Calu3 (cell line): ENCODE measurements at places on chromosomes 2 and 18. TPM values are rescaled to one million over a fixed set of nuclear protein-coding genes. Genes with fewer than 3 reads are reported as not detected.

DNA sequence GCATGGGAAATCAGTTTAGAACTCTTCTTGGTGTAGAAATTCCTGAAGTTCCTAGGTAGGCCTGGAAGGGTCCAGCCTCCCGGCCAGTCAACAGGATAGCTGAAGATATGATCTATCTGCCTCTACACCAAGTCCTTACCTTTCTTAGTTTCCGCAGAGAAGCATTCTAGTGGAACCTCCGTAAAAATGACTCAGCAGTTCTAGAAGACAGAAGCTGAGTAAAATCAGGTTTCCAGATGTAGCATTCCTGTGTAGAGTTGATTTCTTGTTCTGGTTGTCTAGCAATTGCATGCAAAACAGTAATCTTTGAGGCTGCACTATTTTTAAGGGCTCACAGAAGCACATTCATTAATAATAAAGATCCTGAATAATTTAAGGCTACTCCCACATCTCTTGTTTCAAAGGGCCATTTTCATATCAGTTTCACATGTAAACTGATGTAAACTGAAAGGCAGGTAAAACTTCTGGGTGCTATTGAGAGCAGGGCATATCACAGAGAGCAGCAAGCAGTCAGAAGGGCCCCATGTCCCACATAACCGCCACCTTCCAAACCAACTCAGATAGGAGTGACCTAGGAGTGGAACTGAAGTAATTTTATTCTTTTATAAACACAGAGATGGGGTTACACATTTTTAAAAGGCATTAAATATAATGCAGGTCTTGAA, 3.2 kb upstream of the DYTN start:
- H3K4me1 ChIP-seq = no peaks in the 10 kb centered on the region
- no peak overlapping the region for H3K27ac ChIP-seq
- H3K36me3 ChIP-seq = no peaks in the 10 kb centered on the region
- H3K4me3 ChIP-seq = no peak overlapping the region

DNA sequence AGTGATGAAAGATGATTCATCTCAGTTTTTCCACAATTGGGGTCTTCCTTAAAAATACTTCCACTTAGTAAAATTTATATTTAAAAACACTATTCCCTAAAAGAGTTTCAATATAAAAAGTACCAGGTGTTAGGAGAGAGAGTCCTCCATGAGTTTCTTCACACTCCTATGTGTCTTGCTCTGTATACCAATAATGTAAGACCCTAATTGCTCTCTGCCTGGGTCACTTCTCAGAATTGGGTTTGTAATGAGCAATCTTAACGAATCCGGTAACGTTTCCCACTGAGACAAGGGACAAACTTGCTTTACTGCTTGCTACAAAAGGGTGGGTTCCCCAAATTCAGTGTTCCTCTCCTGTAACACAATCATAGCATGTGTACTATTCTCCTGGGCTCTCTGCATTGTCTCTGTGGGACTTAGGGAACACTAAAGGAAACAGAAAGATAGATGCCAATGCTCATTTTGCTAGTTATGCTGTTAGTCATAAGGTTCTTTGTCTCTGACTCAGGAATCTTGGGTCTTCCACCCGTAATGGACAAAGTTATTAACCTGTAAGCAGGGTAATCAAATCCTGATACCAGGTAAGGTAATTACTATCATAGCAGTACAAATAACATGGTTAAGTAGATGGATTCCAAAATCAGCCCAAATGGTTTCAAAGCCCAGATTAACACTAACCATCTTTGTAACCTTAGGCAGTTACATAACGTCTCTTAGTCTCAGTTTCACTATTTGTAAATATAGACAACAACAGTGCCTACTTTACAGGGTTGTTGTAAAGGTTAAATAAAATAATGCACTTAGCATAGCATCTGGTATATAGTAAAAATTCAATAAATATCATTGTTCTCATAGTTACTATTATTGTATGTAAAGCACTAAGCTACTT, 46.3 kb downstream of the ITSN2 start:
- no peaks in the 10 kb centered on the region for H3K27me3 ChIP-seq
- DNase-seq = no peak
- no peak overlapping the region for H3K27ac ChIP-seq
- no peak overlapping the region for H3K4me3 ChIP-seq

- no peak overlapping the region for H3K4me3 ChIP-seq
- no peak for DNase-seq
- no peaks in the 10 kb centered on the region for H3K27me3 ChIP-seq
- H3K4me1 ChIP-seq = peaks cover 8% of the 10 kb centered on the region
These were observed 92.3 kb downstream of the LYPD1 start for GRCh38 chr2:132577686-132578085.

GRCh38 chr18:36897253-36897652, 68.3 kb downstream of the KIAA1328 start:
- no peaks in the 10 kb centered on the region for H3K27me3 ChIP-seq
- no peaks in the 10 kb centered on the region for H3K4me1 ChIP-seq
- no peak for DNase-seq
- no peaks in the 10 kb centered on the region for H3K36me3 ChIP-seq
- H3K4me3 ChIP-seq = no peak overlapping the region
- no peak overlapping the region for H3K27ac ChIP-seq

DNA sequence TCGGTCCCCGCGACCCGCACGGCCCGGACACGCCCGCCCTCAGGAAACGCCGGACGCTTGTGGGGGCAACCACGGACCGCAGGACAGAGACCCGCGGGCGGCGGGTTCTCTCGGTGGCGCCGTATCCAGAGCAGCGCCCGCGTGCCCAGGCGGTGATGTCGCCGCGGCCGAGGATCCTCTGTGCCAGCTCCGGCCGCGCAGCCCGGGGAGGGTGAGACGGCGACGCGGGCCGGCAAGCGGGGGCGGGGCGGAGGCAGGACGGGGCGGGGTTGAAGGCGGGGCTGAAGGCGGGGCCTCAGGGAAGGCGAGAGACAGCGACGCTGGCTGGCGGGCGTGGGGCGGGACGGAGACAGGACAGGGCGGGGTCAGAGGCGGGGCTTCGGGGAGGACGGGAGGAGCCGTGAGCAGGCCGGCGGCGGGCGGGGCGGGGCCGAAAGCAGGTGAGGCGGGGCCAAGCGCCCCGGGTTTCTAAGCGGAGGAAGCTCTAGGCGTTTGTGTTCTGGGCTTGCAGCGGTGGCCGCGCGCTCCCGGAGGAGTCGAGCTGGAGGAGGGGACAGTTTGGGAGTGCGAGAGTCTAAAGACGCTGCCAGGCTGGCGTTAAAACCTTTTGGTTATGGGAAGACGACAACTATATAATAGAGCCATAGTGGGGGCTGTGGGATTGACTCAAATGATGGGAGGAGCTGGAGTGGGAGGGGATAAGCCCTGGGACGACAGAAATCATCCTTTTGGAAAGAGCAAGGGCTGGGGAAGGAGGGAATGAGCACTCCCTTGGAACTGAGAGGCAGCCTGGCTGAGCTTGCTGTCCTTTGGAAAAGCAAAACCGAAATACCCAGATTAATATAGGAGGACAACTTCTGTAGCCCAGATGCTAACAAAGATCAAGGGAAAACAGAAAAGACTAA, at the start of gene DSEL:
DSEL (minus strand) TSS at position 182 of the 905 bp plus-strand sequence. CDS start 2,112 bp downstream, outside the sequence.
- peak within 1 kb of the TSS; percentile 85 for H3K4me3 ChIP-seq
- DNase-seq = peak; percentile 99
- peak within 1 kb of the TSS; percentile 66 for H3K27ac ChIP-seq
- no peaks in the 10 kb centered on the region for H3K27me3 ChIP-seq

DNA sequence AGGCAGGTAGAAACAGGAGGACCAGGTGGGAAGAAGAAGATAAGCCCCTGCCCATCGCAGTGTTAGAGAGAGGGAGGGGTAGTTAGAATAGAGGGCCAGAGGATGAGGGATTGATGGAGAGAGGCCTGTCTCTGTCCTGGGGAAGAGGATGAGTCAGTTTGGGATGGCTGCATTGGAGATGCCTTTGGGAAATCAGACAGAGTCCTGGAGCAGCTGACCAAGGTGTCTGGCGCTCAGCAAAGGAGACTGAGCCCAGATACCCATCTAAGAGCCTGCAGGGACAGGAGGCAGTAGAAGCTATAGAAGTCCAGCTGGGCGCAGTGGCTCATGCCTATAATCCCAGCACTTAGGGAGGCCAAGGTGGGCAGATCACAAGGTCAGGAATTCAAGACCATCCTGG, 177.8 kb upstream of the HAAO start:
- H3K36me3 ChIP-seq = peaks cover 27% of the 10 kb centered on the region
- H3K27ac ChIP-seq = no peak overlapping the region
- H3K27me3 ChIP-seq = no peaks in the 10 kb centered on the region
- H3K4me1 ChIP-seq = peaks cover 41% of the 10 kb centered on the region

GRCh38 chr2:168692132-168692744, 110.2 kb upstream of the NOSTRIN start:
- no peak overlapping the region for H3K27ac ChIP-seq
- H3K27me3 ChIP-seq = no peaks in the 10 kb centered on the region
- no peak overlapping the region for H3K4me3 ChIP-seq
- no peaks in the 10 kb centered on the region for H3K36me3 ChIP-seq

Gene ASTL
- not detected in 2 replicates for total RNA-seq

Gene PUM2
- total RNA-seq = 96.8 and 106 TPM in 2 replicates

Gene NMUR1
- not detected in 2 replicates for total RNA-seq

Gene RAX
- not detected in 2 replicates for total RNA-seq

Gene TSPYL6
- total RNA-seq = not detected in 2 replicates

Gene SALL3
- not detected in 2 replicates for total RNA-seq
